ENCODE measurements at places on chromosomes 3 and 15.
A peak's percentile ranks its signal among the peaks of the same experiment; 100 is the strongest.

DNA sequence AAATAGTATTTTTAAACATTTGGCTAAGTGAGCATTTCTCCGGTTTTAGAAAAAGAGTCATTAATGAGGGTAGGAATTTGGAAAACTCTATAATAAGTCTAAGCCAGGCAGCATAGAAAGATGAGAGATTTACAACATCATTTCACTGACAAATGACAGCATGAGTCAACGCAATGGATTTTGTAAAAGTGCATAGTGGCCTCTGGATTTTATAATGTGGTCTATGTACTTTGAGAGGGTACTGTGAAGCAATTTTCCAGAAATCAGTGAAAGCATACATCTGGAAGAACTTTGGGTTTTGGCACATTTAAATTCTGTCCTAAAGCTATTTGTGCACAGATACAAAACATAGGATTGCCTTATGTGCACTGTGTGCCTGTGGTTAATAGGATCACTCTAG, 130.8 kb upstream of the CCNL1 start:
- no peak for DNase-seq

- DNase-seq: no peak
These were observed 293.9 kb upstream of the PROK2 start for GRCh38 chr3:72078676-72079368.

DNA sequence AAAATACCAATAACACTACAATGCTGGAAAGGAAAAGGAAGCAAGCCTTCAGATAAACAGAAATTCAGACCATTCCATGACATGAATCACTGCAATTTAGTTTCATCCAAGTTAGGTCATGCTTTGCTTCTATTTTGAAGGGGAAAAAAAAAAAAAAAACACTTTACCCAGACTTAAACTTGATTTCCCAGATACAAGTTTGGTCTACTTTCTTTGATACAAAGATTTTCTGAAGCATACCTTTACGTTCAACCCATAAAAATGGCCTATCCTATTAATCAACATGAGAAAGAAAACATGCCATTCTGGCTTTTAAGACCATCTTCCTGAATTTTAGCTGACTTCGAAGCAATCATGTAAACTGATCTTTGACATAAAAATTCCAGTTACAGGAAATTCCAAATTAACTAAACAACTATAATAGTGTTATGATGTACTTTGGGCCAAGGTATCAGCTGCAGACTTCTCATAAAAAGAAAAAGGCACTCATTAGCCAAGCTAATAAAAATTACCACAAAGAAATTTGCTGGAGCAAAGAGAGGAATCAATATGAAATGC, 12.6 kb downstream of the OSBPL10 start:
- DNase-seq: no peak

DNA sequence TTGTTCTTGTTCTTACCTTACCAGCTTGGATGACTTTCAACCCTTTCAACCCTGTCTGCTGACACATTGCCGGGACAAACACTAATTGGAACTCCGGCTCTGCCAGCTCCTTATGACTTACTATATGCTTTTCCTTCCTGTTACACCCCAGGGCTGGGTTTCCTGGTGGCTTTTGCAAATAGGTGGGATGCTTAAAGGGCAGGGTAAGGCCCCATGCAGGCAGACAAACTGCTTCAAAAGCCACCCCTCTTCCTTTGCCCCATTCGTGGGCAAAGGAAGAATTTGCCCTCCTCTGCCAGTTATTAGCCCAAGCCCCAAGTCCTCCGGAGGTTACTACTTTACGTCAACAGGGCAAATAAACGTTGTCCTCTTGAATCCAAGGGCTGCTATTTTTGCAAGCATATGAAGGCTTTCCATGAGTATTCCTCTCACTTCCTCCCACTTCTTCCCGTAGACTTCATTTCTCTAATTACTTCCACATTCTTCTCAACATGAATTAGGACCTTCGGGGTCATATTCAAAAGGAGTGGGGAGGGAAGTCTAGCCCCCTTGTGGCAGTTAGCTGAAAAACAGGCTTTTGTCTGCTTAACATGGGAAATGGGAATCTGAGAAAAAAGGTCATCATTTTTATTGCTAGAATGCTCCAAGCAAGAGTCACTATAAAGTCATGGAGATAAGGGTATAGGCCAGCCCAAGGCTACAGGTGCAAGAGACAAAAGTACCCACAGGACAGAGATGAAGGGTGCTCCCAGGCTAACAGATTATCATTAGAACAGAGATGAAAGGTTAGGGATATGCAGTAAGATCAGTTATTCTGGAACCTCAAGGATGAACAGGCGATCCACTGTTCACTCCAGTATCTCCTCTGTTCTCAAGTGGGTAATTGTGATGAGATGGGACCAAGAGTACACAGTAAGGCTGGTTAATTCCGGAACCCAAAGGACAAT, 56.3 kb upstream of the FSTL1 start:
- peak; percentile 37 for DNase-seq

- DNase-seq: no peak
These were observed 149.4 kb downstream of the SHOX2 start for GRCh38 chr3:157956850-157957249.

- no peak for DNase-seq
These were observed 6.2 kb downstream of the ETV5 start for GRCh38 chr3:186102687-186103086.

DNA sequence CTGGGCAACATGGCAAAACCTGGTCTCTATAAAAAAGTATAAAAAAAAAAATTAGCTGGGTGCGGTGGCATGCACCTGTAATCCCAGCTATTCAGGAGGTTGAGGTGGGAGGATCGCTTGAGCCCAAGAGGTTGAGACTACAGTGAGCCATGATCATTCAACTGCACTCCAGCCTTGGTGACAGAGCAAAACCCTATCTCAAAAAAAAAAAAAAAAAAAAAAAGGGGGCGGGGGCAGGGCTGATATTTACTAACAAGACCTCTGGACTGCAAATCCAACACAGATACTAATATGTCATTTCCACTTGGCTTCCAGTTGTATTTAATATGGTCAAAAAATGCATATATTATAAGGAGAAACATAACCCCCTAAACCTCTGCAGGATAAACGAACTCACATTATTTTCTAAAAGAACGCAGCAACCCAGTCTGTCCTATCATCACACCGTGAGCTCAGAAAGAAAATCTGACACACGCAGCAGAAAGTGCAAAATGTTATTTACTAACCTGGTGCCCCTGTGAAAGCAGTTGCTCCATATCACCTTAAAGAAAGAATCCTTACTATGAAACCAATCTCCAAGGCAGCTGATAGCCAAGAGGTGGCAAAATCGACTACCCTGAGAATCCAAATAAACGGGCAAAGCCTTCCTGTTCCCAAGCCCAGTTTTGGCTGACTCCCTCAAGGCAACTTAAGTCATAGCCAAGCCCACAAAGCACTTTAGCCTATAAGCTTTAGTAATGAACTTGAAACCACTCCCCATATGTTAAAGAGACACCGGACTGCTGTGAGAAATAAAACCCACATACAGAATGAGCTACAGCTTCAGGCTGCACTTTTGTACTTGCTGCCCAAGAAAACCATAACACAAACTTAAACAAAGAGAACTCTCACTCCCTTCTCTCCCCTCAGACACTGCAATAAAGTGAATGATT, 39.3 kb downstream of the PLD1 start:
- peak; percentile 48 for DNase-seq

GRCh38 chr3:140128217-140128616, 193.2 kb downstream of the CLSTN2 start:
- DNase-seq: no peak

- no peak for DNase-seq
These were observed 87.7 kb downstream of the MYO5A start for GRCh38 chr15:52440946-52441345.

GRCh38 chr15:43251185-43251870, 15.4 kb downstream of the TGM5 start:
- DNase-seq: no peak

DNA sequence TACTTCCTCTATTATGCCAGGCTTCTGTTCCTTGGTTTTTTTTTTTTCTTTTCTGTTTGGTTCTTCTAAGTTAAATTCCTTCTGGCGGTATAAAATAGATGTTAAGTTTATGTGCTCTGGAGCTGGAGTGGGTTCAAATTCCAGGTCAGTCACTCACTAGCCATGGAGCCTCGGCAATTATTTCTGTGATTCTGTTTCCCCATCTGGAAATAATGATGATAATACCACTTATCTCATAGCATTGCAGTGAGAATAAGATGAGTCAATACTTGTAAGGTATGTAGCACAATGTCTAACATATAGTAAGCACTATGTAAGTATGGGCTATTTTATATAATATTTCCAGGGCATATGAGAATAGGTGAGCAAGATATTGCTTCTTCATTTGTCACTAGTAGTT, 33.2 kb upstream of the ZDHHC23 start:
- no peak for DNase-seq

GRCh38 chr3:12948371-12948770, 107.0 kb upstream of the RPL32 start:
- no peak for DNase-seq

DNA sequence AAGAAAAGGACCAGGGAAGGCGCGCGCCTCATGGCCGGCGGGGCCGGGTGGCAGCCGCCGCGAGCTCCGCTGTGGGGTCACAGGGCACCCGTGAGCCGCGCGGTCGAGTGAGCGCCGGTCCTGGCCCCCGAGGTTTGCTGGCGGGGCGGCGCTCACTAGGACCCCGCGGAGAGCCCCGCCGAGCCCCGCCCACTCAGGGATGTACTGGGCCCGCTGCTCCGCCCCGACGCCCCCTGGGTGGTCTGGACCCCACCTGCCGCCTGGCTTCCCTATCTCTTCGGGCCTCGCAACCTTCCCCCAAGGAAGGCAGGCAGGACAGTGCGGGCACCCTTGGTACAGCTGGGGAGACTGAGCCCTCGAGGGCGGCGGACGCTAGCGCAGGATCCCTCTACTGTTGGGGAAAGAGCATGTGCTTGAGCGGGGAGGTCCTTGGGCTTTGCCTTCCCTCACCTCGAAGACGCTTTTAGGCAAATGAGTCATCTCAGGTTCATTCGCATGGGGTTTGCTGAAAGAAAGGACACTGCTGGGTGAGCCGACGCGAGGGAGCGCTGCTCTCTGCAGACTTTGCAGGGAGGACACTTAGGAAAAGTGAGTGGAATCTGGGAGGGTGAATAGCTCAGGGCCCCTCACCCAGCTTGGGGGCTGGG, at the start of gene CHRNB4:
Gene CHRNB4 (minus strand): TSS at position 109 of the 647 bp plus-strand sequence. CDS start 77 bp downstream, at position 32.
- DNase-seq: no peak

DNA sequence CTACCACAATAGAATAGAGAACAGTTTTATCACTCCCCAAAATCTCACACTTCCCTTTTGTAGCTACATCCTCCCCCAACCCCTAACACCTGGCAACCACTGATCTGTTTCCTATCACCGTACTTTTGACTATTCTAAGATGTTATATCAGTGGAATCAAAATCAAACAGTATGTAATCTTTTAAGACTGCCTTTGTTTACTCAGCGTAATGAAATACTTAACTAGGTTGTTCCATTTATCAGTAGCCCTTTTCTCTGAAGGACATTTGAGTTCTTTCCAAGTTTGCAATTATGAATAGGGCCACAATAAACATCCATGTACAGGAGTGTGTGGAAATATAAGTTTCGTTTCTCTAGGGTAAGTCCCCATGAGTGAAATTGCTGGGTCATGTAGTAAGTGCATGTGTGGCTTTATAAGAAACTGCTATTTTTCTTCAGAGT, 372.3 kb downstream of the SV2B start:
- no peak for DNase-seq

- no peak for DNase-seq
These were observed 547.8 kb upstream of the TBL1XR1 start for GRCh38 chr3:177744873-177745606.

DNA sequence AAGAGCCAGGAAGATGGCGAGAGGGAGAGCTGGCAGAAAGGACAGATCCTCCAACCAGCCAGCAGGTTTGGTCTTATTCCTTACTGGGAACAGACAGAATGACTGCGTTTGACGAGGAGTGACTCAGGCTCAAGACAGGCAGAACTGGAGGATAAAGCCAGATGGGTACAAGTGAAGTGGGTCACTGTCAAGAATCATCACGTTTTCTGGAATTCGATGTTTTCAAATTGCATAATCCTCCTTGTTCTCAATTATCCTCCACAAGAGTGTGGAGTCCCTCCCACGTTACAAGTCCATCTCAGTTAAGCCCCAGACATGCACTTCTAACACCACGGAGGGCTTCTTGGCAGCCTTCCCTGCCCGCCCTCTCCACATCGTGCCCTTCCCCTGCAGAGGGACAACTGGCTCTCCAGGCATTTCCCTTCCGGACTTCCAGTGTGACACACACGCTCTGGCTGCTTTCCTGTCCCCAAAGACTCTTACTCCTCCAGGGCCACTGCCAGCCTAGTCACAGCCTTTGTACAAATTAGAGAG, 183.1 kb downstream of the CHST2 start:
- DNase-seq: no peak

- DNase-seq: no peak
These were observed 353.9 kb upstream of the ROPN1 start for GRCh38 chr3:124345845-124346244.

GRCh38 chr15:70479785-70480184, 283.6 kb downstream of the UACA start:
- DNase-seq: no peak

DNA sequence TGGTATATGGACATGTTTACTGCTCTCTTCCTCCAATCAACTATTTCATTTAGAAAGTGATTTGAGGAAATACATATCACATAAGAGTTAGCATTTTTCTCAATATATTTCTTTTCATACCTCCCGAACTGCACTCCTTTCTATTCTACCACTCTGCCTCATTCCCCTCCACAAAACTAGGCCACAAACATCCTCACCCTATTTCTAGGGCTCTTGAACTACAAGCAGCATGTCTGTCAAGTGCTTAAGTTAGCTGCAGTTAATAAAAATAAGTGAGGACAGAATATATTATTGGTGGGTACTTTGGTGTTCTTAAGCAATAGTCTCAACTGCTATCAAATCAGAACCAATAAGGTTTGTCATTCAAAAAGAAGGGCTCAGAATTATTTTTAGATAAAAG, 125.1 kb downstream of the CLASP2 start:
- DNase-seq: no peak

GRCh38 chr3:37693511-37694283, 168.0 kb upstream of the CTDSPL start:
- no peak for DNase-seq

DNA sequence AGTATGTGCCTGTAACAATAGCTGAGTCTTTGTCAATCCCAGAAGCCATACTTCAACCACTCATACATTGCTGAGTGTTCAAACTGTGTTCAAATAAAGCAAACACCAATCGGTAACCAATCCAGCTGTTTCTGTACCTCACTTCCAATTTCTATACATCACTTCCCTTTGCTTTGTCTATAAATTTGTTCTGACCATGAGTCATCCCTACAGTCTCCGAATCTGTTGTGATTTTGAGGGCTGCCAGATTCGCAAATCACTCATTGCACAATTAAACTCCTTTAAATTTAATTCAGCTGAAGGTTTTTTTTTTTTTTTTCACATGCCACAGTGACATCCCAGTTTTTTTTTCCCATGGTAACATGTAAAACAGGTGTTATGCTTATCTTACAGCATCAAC, 870.3 kb downstream of the NAALADL2 start:
- no peak for DNase-seq

DNA sequence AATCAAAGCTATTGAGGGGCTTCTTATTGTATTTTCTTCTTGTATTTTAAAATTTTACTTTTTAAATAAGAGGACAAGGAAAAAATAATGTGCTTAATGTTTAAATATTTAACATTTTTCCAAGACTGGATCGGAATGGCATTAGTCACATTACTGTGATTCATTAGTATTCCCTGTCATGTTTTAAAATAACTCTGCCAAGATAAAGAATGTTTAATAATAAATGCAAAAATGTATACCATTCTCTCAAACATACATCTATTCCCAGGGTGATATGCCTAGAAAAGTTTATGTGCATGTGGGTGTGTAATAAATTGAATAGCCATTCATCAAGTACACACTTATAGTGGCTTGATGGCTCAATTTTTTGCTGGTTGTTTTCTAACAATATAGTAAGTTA, 936.1 kb downstream of the PLOD2 start:
- DNase-seq: no peak

GRCh38 chr15:40243126-40243810, 4.4 kb downstream of the PAK6 start:
- DNase-seq: no peak
